ENCODE measurements at places on chromosomes 11 and 22. TPM values are rescaled to one million over a fixed set of nuclear protein-coding genes. Genes with fewer than 3 reads are reported as not detected.

GRCh38 chr22:17172029-17172833 lies 13.2 kb upstream of the HDHD5 start:
- DNase-seq = no peak
- no peaks in the 10 kb centered on the region for H3K4me1 ChIP-seq
- H3K36me3 ChIP-seq = no peaks in the 10 kb centered on the region
- H3K27me3 ChIP-seq = no peaks in the 10 kb centered on the region
- H3K27ac ChIP-seq = peak overlapping the region; percentile 78
- no peak overlapping the region for H3K4me3 ChIP-seq

GRCh38 chr11:77113382-77114088 lies 10.9 kb downstream of the OMP start:
- no peak overlapping the region for H3K27ac ChIP-seq
- no peaks in the 10 kb centered on the region for H3K27me3 ChIP-seq
- no peak overlapping the region for H3K4me3 ChIP-seq
- no peak for DNase-seq
- H3K36me3 ChIP-seq = no peaks in the 10 kb centered on the region

DNA sequence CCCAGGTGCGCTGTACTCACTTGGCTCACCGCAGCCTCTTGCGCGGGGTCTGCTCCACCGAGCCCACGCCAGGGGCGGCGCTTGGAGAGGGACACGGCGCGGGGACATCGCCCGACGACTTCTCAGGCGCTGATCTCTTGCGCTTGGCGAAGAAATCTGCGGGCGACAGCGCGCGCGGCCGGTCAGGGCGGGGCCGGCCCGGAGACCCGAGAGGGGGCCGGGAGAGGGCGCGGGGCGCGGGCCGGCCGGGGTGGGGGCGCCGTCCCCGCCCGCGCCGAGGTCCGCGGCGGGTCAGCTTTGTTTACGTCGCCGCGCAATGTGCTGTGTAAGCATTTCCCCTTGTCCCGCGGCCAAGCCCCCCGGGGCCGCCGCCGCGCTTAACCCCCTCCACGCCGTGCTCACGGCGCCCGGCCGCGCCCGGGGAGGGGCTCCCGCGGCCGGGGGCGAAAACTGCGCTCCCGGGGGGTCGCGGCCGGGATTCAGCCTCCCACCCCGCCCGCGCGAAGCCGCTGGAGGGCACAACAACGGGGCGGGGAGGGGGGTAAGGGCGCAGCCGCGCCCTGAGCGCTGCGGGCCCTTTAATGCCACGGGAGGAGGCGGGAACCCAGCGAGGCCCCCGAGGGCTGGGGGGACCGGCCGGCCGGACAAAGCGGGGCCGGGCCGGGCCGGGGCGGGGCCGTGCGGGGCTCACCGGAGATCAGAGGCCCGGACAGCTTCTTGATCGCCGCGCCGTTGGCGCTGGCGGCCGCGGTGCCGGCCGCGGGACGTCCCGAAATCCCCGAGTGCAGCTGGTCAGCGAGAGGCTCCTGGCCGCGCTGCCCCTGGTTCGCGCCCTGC lies 1.4 kb downstream of the CDKN1C start:
- H3K4me3 ChIP-seq = peak overlapping the region; percentile 84
- peak overlapping the region; percentile 38 for H3K27ac ChIP-seq
- DNase-seq = peak; percentile 71
- no peaks in the 10 kb centered on the region for H3K27me3 ChIP-seq

GRCh38 chr11:12691473-12691872 lies 17.3 kb downstream of the TEAD1 start:
- H3K4me3 ChIP-seq = no peak overlapping the region
- H3K27me3 ChIP-seq = no peaks in the 10 kb centered on the region
- H3K36me3 ChIP-seq = no peaks in the 10 kb centered on the region
- H3K4me1 ChIP-seq = peaks cover 18% of the 10 kb centered on the region
- no peak for DNase-seq
- H3K27ac ChIP-seq = no peak overlapping the region

GRCh38 chr11:78838417-78838816 lies 263.8 kb upstream of the NARS2 start:
- H3K4me3 ChIP-seq = no peak overlapping the region
- DNase-seq = no peak
- H3K27ac ChIP-seq = no peak overlapping the region

GRCh38 chr11:16933756-16934603 lies 80.2 kb downstream of the PLEKHA7 start:
- H3K27ac ChIP-seq = no peak overlapping the region
- DNase-seq = no peak
- H3K36me3 ChIP-seq = no peaks in the 10 kb centered on the region
- no peak overlapping the region for H3K4me3 ChIP-seq
- H3K4me1 ChIP-seq = peaks cover 2% of the 10 kb centered on the region

- no peaks in the 10 kb centered on the region for H3K4me1 ChIP-seq
- H3K27ac ChIP-seq = no peak within 1 kb of the TSS
- no peaks in the 10 kb centered on the region for H3K27me3 ChIP-seq
- H3K4me3 ChIP-seq = no peak within 1 kb of the TSS
- no peaks in the 10 kb centered on the region for H3K36me3 ChIP-seq
Measured at GRCh38 chr22:37983860-37984791, at the start of gene SOX10. TSS of gene SOX10 (minus strand) at chr22:37984555. CDS start at chr22:37983784, 771 bp downstream.

DNA sequence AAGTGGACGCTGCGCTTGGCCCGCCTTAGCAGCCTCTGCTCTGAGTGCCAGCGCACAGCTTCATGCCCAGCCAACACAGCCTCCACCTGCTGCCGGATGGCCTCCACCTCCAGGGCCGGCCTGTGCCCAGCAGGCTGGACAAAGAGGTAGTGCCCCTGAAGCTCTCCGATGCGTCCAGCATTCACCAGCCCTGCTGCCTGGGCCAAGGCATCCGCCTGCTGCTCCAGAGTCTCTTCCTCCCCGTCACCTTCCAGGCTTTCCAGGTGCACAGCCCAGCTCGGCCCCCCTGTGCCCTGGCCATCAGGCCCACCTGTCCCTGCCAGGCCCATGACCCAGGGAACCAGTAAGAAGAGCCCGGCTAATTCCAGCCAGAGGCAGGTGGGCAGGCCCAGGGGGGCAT lies 2.5 kb downstream of the PCSK7 start:
- H3K36me3 ChIP-seq = peaks cover 5% of the 10 kb centered on the region
- H3K4me1 ChIP-seq = no peaks in the 10 kb centered on the region
- no peak overlapping the region for H3K4me3 ChIP-seq

DNA sequence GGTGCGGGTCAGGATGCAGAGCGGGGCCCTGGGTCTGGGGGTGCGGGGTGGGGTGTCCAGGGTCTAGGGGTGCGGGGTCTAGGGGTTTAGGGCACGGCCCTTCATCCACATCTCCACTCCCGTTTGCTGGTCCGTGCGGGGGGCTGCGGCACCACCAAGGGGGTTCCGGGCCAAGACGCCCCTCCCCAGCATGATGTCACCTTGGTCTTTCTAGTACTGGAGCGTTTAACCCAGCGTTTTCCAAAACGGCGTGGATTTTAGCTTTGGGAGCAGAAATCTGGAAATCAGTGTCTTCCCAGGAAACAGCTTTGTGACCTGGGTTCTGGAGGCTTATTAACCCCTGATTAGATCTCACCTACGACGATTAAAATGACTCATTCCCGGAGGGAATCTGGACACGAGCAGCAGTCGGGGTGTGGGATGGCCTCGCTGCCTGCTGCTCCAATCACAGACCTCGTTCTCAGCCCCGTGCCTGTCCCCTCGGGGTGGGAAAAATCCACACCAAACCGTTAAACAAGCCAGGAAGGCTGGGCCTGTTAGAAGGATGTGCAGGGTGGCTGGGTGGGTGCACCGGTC lies 759 bp downstream of the AP2A2 start:
- DNase-seq = peak; percentile 65
- H3K36me3 ChIP-seq = no peaks in the 10 kb centered on the region
- peak overlapping the region; percentile 97 for H3K4me3 ChIP-seq
- no peak overlapping the region for H3K27ac ChIP-seq
- no peaks in the 10 kb centered on the region for H3K4me1 ChIP-seq

- no peaks in the 10 kb centered on the region for H3K27me3 ChIP-seq
- no peak overlapping the region for H3K4me3 ChIP-seq
- H3K27ac ChIP-seq = no peak overlapping the region
- no peaks in the 10 kb centered on the region for H3K36me3 ChIP-seq
- H3K4me1 ChIP-seq = no peaks in the 10 kb centered on the region
Measured at GRCh38 chr22:20486229-20486628, 9.4 kb downstream of the KLHL22 start.

GRCh38 chr11:117089685-117090084 lies 8.5 kb downstream of the SIK3 start:
- H3K27me3 ChIP-seq = no peaks in the 10 kb centered on the region
- H3K36me3 ChIP-seq = no peaks in the 10 kb centered on the region
- no peak overlapping the region for H3K27ac ChIP-seq
- no peak for DNase-seq
- no peak overlapping the region for H3K4me3 ChIP-seq

DNA sequence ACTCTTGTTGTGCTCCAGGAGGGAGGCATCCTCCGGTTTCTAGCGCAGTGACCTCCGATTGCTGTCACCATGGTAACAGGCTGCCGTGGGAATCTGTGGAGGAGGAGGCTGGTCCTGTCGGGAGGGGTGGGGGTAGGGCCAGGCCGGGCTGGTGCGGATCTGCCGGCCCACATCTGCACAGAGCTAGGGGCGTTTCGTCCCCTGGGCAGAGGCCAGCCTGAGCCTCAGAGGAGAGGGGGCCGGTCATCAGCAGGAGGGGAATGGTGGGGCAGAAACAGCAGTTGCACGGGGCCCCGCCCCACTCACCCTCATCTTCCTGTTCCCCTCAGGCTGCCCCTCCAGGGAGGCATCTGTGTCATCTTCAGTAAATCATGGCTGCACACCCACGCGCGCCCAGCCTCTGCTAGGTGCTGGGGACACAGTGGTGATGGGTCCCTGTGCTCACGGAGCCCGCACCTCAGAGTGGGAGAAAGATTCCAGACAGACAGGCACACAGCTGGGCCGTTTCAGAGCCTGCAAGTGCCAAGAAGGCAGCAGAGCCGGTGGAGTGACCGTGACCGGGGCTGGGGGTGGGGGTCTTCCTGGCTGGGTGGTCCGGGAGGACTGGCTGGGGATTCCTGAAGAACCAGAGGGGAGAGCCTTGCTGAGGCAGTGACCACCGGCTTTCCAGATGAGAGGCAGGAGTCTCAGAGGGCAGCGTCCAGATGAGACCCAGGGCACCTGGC lies 120.5 kb downstream of the CACNA1I start:
- H3K27ac ChIP-seq = no peak overlapping the region
- no peaks in the 10 kb centered on the region for H3K4me1 ChIP-seq
- H3K27me3 ChIP-seq = no peaks in the 10 kb centered on the region
- no peak for DNase-seq

- no peak overlapping the region for H3K27ac ChIP-seq
- H3K4me3 ChIP-seq = no peak overlapping the region
- H3K36me3 ChIP-seq = no peaks in the 10 kb centered on the region
- no peaks in the 10 kb centered on the region for H3K27me3 ChIP-seq
- H3K4me1 ChIP-seq = no peaks in the 10 kb centered on the region
- DNase-seq = peak; percentile 41
Measured at GRCh38 chr11:75795276-75796090, 19.5 kb upstream of the UVRAG start.

- no peak overlapping the region for H3K27ac ChIP-seq
- peaks cover 2% of the 10 kb centered on the region for H3K27me3 ChIP-seq
- H3K36me3 ChIP-seq = no peaks in the 10 kb centered on the region
- no peak overlapping the region for H3K4me3 ChIP-seq
- DNase-seq = no peak
Measured at GRCh38 chr11:120785576-120785975, 238.3 kb upstream of the TBCEL start.

DNA sequence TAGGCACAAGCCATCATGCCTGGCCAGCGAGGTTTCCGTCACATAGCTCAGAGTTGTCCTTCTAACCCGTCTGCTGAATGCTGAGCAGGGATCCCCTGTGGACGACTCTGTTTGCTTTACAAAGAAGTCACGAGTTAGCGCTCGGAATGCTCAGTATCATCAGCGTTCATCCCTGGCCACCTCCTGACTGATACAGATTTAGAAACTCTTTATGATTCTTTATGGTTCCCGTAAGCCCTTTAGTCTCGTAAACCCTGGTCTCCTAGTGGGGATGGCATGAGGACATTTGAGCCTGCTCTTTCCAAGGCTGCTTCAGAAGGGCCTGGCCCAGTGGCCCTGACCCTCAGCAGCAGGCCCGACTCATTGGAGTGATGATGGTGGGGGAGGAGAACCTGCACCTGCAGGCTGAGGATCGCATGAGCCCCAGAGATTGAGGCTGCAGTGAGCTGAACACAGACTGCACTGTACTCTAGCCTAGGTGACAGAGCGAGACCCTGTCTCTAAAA lies 9.6 kb downstream of the PEX26 start:
- H3K4me1 ChIP-seq = no peaks in the 10 kb centered on the region
- H3K27me3 ChIP-seq = no peaks in the 10 kb centered on the region
- H3K36me3 ChIP-seq = peaks cover 5% of the 10 kb centered on the region
- DNase-seq = no peak
- H3K27ac ChIP-seq = no peak overlapping the region

DNA sequence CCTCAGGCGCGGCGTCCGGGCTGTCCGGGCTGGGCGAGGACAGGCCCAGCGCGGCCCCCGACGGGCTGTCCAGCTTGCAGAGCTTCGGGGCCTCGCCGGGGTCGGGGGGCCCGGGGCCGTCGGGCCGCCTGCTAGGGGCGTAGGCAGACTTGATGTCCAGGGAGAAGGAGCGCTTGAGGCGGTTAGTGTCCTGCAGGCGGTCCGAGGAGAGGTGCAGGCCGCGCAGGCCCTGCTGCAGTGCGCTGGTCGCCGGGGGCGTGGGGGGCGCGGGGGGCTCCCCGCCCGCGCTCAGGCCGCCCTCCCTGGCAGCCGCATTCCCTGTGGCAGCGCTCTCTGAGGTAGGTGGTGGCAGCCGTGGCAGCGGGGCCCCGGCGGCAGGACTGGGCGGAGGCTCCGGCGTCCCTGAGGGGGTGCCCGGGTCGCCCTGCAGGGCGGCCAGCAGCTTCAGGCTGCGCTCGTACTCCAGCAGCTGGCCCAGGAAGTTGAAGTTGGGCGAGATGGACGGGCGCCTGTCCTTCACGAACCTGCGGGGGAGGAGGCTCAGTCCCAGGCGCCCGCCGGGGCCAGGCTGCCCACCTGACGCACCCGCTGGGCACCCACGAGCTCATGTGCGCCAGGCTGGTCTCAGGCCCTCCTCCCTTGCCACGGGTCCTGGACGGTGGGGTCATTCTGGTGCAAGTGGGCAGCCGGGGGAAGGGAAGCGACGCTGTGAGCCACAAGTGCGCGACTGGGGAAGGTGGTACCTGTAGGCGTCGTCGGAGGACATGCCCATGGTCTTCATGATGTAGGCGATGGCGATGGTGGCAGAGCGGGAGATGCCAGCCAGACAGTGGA lies 14.8 kb downstream of the DUSP8 start:
- no peak overlapping the region for H3K4me3 ChIP-seq
- H3K36me3 ChIP-seq = no peaks in the 10 kb centered on the region
- H3K27ac ChIP-seq = peak overlapping the region; percentile 34
- no peaks in the 10 kb centered on the region for H3K4me1 ChIP-seq
- no peak for DNase-seq

- no peaks in the 10 kb centered on the region for H3K27me3 ChIP-seq
- no peak overlapping the region for H3K27ac ChIP-seq
- H3K4me3 ChIP-seq = no peak overlapping the region
- peaks cover 2% of the 10 kb centered on the region for H3K36me3 ChIP-seq
Measured at GRCh38 chr11:3087821-3088800, 30.9 kb upstream of the CARS1 start.

MAPK8IP2 gene
- 0.24 TPM for total RNA-seq

KCTD14 gene
- 1.7 TPM for total RNA-seq

B3GAT1 gene
- 0.16 TPM for total RNA-seq

APOA4 gene
- not detected for total RNA-seq
